ENCODE measurements at places on chromosomes 2 and 18. TPM values are rescaled to one million over a fixed set of nuclear protein-coding genes. Genes with fewer than 3 reads are reported as not detected.

UGT1A3 gene
- not detected for total RNA-seq

POTEI gene
- not detected for total RNA-seq

CRYGD gene
- not detected for total RNA-seq

- DNase-seq = no peak
These were observed 1272.2 kb upstream of the ACVR2A start for GRCh38 chr2:146572598-146572997.
